ENCODE measurements at places on chromosomes 12 and 14.

- peak; percentile 48 for DNase-seq
Observed at GRCh38 chr12:92094751-92095161, 50.9 kb downstream of the BTG1 start.

- no peak for DNase-seq
Observed at GRCh38 chr12:118521036-118521370, 144.6 kb downstream of the SUDS3 start.

GRCh38 chr12:102479939-102480338 lies 424 bp downstream of the IGF1 start:
- DNase-seq, result no peak

DNA sequence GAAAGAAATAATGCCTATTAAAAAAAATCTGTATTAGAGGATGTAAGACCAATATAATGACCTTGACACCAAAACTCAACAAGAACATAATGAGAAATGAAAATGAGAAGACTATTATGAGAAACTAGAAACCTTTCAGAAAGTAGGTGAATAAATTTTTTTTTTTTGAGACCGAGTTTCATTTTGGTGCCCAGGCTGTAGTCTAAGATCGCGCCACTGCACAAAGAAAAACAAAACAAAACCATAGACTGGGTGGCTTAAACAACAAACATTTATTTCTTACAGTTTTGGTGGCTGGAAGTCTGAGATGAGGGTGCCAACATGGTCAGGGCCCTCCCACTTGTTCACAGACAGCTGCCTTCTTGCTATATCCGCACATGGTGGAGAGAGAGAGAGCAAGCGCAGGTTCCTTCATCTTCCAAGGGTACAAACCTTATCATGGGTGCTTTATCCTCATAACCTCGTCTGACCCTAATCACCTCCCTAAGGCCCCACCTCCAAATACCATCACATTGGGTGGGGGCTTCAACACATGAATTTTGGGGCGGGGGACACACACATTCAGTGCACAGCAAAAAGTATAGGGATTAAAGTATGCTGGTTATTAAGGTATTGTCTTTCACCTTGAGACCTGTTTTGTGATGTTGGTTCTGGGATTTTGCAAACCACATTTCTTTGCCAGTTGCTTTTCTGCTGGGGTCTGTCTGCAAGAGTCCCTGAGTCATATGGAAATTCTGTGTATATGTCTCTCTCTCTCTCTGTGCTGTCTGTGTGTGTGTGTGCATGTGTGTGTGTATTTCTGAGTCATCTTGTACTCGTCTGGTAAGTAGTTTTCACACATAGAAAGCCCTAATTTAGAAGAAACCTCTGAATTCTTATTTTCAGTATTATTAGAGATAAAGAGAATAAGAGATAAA lies 26.2 kb downstream of the ZCRB1 start:
- DNase-seq, result peak; percentile 82

Data from fibroblast of lung (primary cell).